ENCODE measurements at places on chromosomes 6 and 20.

- DNase-seq, result peak; percentile 36
These were observed 20.3 kb downstream of the TTBK1 start for GRCh38 chr6:43263314-43264178.

DNA sequence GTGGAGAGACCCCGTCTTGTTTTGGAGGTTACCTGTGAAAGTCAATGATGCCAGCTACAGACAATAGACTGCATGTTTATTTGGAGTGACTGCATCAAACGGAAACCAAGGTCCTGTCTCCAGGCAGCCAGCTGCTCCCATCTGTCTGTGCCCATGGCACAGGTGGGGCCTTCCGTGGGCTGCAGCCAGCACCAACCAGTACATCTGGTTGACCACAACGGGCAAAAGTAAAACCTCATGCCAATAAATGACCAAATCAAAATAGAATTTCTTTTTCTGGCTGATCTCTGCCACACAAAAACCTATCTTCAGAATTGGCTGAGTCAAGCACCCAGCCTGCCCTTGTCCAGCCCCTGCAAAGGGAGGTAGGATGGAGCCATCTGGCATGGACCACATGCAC, 33.5 kb downstream of the DLL1 start:
- no peak for DNase-seq

GRCh38 chr20:1494436-1494835, 3.2 kb upstream of the SIRPB2 start:
- no peak for DNase-seq

- DNase-seq, result no peak
These were observed 395.6 kb upstream of the FLRT3 start for GRCh38 chr20:14732996-14733395.

DNA sequence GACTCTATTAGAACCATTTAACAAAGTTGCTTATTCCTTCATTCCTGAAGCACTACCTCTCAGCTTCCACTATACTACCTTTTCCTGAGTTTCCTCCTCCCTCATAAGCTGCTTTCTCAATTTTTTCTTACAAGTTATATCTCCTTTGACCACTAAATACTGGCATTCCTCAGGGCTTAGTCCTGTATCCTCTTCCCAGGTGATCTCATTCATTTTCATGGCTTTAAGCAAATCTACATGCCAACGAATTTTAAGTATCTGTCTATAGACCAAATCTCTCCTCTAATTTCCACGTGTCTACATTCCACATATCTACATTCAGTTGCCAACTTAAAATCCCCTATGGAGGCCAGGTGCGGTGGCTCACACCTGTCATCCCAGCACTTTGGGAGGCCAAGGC, 134.7 kb downstream of the BTBD9 start:
- no peak for DNase-seq

DNA sequence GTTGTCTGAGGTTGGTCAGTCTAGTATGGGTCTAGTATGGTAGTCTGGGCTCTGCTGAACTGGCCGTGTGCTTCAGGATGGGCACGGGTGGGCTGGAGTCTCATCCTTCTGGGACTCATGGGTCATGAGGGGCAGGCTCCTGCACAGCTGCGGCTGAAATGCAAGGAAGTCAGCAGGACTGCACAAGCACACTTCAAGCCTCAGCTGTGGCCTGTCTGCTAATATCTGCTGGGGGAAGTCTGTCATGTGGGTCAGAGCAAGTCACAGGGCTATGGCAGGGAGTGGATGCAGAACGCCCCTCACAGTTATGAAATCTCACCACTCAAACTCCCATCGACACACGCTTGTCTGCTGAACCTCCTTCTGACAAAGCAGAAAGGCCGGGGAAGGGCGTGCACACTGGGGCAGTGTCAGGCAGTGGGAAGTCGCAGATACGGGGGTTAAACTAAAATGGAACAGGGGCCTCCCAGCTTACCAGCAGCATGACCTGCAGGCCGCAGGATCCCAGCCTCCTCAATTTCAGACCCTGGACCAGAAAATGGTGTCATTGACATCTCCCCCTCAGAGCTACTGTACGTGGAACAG, 229.5 kb downstream of the SMOC2 start:
- DNase-seq, result no peak

DNA sequence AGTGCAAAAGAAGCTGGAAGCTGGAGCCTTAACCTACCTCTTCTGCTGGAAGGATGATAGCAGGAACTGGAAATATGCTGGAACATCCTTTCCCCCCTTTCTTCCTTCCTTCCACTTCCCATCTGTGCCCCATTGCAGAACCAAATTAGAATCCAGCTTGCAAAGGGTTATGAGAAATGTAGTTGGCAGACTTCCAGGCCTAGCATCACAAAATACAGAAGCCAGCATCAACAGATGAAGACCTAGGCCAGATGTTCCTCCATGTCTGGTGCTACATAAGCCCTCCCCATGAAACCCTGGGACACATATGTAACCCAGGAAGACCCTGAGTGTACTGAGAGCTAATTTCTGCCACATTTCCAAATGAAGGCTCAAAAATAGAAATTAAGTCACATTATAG, 40.0 kb upstream of the TFAP2B start:
- DNase-seq, result no peak

DNA sequence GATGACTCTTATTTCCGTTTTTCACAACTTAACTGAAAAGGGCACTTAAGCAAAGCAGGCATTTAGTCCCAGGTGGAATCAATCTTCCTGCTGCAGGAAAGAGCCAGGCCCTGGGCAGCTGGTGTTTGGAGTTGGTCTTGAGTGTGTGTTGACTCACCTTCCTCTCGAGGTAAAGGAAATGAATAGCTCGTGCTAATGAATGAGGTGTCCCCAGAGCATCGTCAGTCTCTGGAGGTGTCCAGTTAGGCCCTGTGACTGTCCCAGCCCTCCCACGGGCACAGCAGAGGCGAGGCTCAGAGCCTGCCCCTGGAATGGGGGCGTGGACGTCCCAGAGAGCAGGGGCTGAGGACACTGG, 277.7 kb downstream of the NRN1 start:
- DNase-seq, result no peak

GRCh38 chr6:127459231-127459641, at the start of gene KIAA0408:
Gene KIAA0408, minus strand, starts transcription at chr6:127459389. Its CDS starts 5,408 bp downstream, at chr6:127453981.
- DNase-seq, result no peak

- DNase-seq, result no peak
These were observed 237.5 kb downstream of the CDC5L start for GRCh38 chr6:44624936-44625573.

GRCh38 chr6:13664703-13665352, 46.8 kb downstream of the RANBP9 start:
- no peak for DNase-seq

GRCh38 chr20:46056970-46057855, 28.2 kb downstream of the SLC12A5 start:
- DNase-seq, result no peak

DNA sequence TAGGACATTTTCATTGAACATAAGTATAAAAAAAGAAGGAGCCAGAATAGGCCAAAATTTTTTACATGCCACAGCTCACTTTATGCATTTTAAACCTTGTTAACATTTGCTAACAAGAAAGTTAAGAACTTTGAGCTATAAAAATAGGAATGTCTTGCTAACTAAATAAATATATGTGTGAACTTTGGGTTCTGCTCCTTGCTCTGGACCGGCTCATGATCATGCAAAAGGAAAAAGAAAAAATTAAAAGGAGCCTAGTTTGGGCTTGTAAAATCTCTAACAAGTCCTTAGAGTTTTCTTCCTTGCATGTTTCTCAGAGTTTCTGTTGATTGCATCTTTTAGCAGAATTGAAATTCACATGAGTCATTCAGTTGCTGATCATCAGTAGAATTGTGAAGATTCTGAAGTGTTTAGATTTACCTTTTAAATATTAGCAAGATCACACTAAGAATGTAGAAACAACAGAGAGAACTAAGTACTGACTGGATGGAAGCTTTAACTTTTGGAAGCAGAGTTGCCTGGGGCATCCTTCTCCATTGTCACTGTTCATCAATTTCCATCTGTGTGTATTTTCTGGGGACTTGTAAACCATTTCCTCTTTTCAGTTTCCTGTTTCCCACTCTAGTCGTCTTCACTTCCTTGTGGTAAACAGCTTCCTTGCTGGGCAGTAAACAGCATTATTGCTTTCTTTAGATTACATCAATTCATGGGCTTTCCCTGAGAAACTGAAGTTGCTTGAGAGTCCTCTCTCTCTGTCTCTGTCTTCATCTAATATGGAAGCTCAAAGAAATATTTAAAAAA, 458.4 kb upstream of the BTBD3 start:
- no peak for DNase-seq

DNA sequence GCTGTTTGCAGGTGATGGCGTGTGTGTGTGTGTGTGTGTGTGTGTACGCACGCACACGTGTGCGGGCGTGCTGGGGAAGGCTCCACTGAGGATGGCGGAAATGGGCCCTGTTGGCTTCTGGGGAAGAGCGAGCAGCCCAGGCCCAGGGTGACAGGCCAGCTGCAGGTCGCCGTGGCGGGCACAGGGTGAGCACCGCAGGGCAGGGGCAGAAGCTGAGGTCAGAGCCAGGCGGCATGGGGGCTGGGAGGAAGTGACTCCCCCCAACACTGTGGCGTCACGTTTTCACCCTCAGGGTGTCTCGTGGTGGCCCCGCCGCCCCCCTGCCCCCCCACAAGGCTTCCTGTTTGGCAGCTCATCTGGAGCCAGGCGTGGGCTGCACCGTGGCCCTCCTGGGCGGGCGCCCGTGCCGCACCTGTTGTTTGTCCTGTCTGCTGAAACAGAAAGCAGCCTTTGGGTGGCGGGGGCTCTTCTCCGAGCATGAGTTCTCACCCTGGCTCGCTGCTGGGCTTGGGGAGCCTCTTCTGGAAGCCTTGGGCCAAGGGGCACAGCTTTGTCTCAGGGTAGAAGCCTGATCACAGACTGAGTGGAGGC, 7.1 kb downstream of the RBM38 start:
- DNase-seq, result peak; percentile 89

DNA sequence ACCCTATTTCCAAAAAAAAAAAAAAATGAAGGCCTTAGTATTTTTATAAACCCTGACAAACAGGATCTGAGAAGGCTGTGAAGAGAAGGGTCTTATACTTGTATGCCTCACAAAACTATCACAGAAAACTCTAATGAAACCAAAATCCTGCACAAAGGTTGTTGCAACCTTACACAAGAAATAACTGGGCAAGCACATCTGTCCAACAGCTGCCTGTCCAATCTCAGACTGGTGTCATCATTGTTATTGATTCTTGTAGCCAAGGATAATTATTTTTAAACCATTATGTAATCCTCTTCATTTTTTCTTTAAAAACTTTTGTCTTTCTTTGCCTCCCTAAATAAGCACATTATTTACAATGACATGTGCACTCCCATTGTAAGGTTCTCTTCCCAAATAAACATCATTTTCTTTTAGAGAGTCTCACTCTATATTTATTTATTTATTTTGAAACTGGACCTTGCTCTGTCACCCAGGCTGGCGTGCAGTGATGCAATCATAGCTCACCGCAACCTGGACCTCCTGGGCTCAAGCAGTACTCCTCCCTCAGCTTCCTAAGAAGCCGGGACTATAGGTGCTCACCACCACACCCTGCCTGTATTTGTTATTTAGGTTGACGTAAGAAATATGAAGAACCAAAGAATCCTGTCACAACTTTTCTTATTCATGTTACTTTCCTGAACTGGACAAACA, 697.1 kb downstream of the DOK5 start:
- no peak for DNase-seq

GRCh38 chr6:22098601-22099031, 198.2 kb downstream of the PRL start:
- DNase-seq, result no peak

GRCh38 chr6:7246401-7247178, 66.4 kb downstream of the SSR1 start:
- DNase-seq, result no peak

DNA sequence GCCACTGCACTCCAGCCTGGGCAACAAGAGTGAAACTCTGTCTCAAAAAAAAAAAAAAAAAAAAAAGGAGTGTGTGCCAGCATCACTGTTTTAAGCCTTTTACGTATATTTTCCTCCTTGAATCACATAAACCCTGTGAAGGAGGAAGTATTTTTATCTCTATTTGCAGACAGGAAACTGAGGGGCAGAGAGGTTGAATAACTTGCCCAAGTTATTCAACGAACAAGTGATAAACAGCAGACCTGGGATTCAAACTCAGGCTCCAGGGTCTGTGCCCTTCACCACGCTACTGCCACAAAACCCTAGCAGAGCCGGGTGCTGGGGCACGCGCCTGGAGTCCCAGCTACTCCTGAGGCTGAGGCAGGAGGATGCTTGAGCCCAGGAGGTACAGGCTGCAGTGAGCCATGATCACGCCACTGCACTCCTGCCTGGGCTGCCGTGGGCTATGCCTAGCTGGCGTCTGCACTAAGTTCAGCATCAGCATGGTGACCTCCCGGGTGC, 9.4 kb upstream of the AVP start:
- DNase-seq, result peak; percentile 88

DNA sequence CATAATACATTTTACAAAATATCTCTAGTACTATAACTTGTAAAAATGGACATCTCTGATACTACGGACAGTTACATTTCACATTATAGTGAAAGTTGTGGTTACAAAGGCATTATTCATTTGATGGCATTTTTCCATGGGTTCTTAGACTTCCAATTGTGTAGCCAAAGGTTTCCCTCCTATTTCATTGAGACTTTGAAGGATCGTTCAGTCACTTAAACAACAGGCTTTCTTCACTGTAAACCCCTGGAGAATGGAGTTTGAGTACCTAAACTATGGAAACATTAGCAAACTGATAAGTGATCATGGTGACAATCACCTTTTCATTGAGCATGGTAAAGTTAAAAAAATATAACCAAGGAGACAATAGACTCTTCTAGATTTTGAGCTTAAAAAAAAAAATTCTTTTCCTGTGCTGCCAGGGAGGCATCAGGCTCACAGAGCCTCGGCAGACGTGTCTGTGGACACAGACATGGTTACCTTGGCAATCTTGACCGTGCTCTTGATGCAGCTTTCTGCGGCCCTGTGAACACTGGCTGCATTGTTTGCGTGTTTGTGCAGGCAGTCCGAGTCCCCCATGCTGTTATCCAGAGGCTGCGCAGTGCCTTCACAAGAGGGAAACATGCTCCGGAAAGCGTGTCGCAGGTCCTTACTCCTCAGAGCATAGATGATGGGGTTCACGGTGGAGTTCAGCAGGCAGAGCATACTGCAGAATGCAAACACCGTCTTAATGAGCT, 22.6 kb downstream of the CNR1 start:
- no peak for DNase-seq

GRCh38 chr20:10360878-10361277, 73.1 kb downstream of the MKKS start:
- DNase-seq, result no peak

GRCh38 chr20:41369673-41370072, 3.1 kb upstream of the EMILIN3 start:
- DNase-seq, result no peak

DNA sequence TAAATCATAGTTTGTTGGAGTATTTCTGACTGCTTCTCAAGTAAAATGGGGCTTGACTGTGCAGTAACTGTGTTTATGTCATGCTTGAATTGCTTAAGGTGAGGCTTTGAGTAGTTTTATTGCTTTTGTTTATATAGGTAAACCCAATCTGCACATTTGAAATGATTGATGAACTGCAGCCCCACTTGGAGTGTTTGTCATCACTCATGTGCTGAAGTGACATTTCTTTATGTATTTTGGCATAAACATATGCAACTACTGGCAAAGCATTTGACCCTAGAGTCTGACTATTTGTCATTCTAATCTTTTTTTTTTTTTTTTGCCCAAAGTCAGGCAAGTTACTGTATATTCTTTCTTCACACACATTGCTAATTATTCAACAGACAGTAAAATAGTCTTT, 491.4 kb upstream of the POU3F2 start:
- DNase-seq, result no peak

GRCh38 chr20:23080521-23080920, 5.6 kb downstream of the CD93 start:
- no peak for DNase-seq

All from Jurkat, Clone E6-1 (cell line).